ENCODE measurements at places on chromosomes 6 and 20.

DNA sequence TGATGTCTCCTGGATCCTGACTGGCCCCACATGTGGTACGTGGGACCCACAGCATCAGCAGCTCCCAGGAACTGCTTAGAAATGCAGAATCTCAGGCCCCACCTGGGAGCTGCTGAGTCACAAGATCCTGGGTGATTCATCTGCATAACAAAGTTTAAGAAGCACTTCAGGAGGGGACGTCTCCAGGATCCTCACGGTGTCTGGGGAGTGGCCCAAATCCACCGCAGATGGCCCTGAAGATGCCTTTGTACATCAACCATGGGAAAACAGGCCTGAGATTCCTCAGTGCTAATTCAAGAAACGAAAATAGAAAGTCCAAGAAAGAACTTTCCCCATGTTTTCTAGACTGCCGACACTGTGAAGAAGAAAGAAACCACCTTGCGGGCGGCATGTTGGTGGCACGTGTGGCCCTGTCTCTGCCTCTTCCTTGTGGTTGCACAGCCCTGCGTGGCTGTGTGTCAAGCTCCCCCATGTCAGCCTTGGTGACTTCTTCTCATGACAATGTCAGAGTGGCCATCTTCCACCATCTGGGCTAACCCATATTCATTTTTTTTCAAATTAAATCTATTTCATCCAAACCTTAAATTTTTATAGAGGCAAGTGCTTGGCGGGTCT is 26.1 kb downstream of the RRBP1 start:
- H3K4me3 ChIP-seq = no peak overlapping the region
- H3K27me3 ChIP-seq = no peaks in the 10 kb centered on the region
- peaks cover 23% of the 10 kb centered on the region for H3K4me1 ChIP-seq
- H3K36me3 ChIP-seq = no peaks in the 10 kb centered on the region

GRCh38 chr6:93047033-93047432 is 372.3 kb downstream of the EPHA7 start:
- no peak overlapping the region for H3K4me3 ChIP-seq
- no peak for DNase-seq
- H3K27me3 ChIP-seq = no peaks in the 10 kb centered on the region
- no peak overlapping the region for H3K27ac ChIP-seq
- no peaks in the 10 kb centered on the region for H3K36me3 ChIP-seq

- H3K4me1 ChIP-seq = peaks cover 23% of the 10 kb centered on the region
- no peak overlapping the region for H3K4me3 ChIP-seq
- no peaks in the 10 kb centered on the region for H3K27me3 ChIP-seq
- no peak overlapping the region for H3K27ac ChIP-seq
Measured at GRCh38 chr6:149852180-149852579, 12.0 kb downstream of the LRP11 start.

GRCh38 chr20:62845416-62846160 is 16.0 kb downstream of the TCFL5 start:
- no peak for DNase-seq
- no peaks in the 10 kb centered on the region for H3K27me3 ChIP-seq
- H3K4me3 ChIP-seq = no peak overlapping the region

GRCh38 chr20:8318965-8319625 is 187.0 kb downstream of the PLCB1 start:
- H3K4me1 ChIP-seq = no peaks in the 10 kb centered on the region
- no peak overlapping the region for H3K27ac ChIP-seq
- no peaks in the 10 kb centered on the region for H3K36me3 ChIP-seq
- no peaks in the 10 kb centered on the region for H3K27me3 ChIP-seq
- DNase-seq = no peak

DNA sequence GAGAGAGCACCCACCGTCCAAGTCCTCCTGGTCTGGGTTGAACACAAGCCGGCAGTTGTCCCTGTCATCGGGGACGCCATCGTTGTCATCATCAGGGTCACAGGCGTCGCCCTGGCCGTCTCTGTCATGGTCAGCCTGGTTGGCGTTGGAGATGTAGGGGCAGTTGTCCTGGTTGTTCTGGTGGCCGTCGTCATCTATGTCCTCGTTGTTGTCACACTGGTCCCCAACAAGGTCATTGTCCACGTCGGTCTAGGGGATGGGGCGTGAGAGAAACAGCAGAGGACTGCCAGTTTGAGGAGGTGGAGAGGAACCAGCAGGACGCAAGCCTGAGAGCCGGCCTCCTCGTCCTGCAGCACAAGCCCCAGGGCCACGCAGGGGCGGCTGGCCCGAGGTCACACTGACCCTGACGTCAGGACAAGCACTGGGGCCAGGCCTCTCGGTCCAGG is 28.5 kb downstream of the THBS2 start:
- H3K27me3 ChIP-seq = no peaks in the 10 kb centered on the region
- DNase-seq = no peak
- H3K4me3 ChIP-seq = no peak overlapping the region
- H3K36me3 ChIP-seq = no peaks in the 10 kb centered on the region
- H3K27ac ChIP-seq = no peak overlapping the region

DNA sequence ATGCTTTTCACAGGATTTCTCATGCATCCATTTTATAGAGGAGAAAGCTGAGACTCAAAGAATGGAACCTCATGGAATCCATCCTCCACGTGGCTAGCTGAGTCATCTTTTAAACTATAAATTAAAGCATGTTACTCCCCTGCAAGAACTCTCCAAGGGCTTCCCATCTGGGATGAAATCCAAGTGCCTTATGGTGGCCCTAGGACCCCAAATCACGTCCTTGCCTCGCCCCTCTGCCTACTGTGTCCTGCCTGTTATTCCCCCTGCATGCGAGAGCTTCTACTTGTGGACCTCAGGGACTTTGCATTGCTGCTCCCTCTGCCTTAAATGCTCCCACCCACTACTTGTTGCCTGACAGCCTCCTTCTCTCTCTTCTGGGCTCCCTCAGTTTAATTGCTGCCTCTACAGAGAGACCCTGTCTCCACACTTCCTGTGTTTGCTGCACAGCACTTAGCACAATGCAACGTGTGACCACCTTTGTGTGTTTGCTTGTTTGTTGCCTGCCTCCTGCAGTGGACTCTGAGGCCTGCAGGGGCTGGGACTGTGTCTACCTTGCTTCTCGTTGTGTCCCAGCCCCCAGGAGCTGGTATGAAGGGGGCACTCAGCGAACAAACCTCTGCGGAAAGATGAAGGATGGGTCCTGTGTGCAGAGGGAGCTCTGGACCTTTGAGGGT is 39.4 kb downstream of the TOX2 start:
- H3K36me3 ChIP-seq = no peaks in the 10 kb centered on the region
- DNase-seq = no peak
- peaks cover 11% of the 10 kb centered on the region for H3K4me1 ChIP-seq
- no peaks in the 10 kb centered on the region for H3K27me3 ChIP-seq

DNA sequence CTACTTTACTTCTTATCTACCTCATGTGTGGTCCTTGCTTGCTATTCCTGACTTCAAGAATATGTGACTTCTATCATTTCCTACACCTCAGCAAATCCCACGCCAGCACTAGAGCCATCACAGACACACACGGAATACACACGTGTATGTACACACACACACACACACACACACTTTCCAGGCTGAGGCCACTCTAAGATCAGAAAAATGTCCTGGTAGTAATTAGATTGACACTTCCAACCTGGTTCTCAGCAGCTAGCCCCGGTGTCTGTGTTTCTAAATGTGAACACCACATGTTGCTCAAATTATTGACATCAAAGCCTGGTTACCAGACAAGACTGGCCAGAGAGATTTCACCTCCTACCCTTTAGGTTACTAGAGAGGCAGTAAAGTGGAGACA is 54.1 kb upstream of the SASH1 start:
- H3K4me1 ChIP-seq = no peaks in the 10 kb centered on the region
- H3K4me3 ChIP-seq = no peak overlapping the region
- H3K27me3 ChIP-seq = no peaks in the 10 kb centered on the region
- no peaks in the 10 kb centered on the region for H3K36me3 ChIP-seq

DNA sequence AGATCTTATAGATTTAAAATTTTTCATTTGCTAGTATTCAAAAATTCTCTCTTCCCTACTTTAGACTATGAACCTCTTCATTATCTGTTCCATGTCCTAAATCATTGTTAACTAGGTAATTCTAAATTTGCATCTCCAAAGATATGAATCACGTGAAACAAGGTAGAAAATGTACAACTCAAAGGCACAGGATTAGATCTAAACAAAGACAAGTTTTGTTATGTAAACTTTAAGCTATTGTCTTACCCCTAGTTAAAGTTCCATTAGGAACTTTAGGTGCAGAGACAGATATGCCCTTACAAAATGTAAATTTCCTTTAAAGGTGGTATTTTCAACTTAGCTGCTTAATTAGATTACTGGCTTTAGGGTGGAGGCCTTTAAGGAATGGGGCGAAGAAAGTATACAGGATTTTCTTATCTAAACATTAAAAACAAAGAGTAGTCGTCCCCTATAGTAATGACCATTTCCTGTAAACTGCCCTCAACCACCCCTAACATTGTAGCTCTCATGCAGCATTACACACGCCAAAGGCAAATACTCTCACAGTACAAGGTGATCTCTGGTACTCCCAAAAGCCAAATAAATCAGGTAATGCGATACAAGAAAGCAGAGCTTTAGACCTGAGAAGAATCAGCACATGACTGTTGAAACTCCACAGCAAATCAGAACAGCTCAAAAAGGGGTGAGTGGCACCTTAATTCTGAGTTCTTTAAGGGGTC is 57.4 kb upstream of the MRAP2 start:
- no peak for DNase-seq
- H3K27ac ChIP-seq = peak overlapping the region; percentile 58
- peaks cover 7% of the 10 kb centered on the region for H3K4me1 ChIP-seq
- H3K36me3 ChIP-seq = no peaks in the 10 kb centered on the region
- H3K4me3 ChIP-seq = no peak overlapping the region
- H3K27me3 ChIP-seq = no peaks in the 10 kb centered on the region

- no peaks in the 10 kb centered on the region for H3K4me1 ChIP-seq
- no peak overlapping the region for H3K27ac ChIP-seq
- H3K4me3 ChIP-seq = no peak overlapping the region
- H3K36me3 ChIP-seq = no peaks in the 10 kb centered on the region
Measured at GRCh38 chr20:21047981-21048380, 58.2 kb downstream of the LINC00237 start.

- peak overlapping the region; percentile 22 for H3K27ac ChIP-seq
- no peaks in the 10 kb centered on the region for H3K27me3 ChIP-seq
- no peak for DNase-seq
- no peak overlapping the region for H3K4me3 ChIP-seq
Measured at GRCh38 chr20:34165018-34165619, 53.1 kb upstream of the EIF2S2 start.

DNA sequence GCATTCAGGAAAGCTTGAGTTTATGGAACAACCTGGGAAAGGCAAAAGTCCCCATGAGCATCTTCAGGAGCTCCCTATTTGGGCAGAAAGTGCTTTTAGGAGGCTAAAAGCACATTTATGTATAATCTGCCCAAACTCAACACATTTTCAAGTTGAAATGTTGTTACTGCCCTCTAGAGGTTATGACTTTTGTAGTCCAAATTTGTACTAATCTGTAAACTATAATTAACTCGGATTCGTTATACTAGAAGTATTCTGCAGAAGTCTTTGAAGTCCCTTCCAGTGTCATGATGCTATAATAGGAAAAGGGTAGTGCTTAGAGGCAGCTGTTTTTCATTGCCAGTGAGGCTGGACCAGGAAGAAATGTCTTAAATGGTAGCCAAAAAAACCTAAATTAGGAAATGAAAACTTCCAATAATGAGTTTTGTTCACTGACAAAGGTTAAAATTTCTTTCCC is 44.8 kb upstream of the EMILIN3 start:
- H3K36me3 ChIP-seq = no peaks in the 10 kb centered on the region
- H3K27me3 ChIP-seq = no peaks in the 10 kb centered on the region
- no peak overlapping the region for H3K27ac ChIP-seq
- no peak overlapping the region for H3K4me3 ChIP-seq

GRCh38 chr6:71103130-71103529 is 146.3 kb upstream of the B3GAT2 start:
- no peaks in the 10 kb centered on the region for H3K4me1 ChIP-seq
- no peak for DNase-seq
- H3K27me3 ChIP-seq = no peaks in the 10 kb centered on the region
- H3K36me3 ChIP-seq = no peaks in the 10 kb centered on the region
- no peak overlapping the region for H3K4me3 ChIP-seq
- no peak overlapping the region for H3K27ac ChIP-seq

GRCh38 chr6:12386816-12387215 is 96.7 kb downstream of the EDN1 start:
- H3K4me3 ChIP-seq = no peak overlapping the region
- H3K27me3 ChIP-seq = no peaks in the 10 kb centered on the region
- no peaks in the 10 kb centered on the region for H3K4me1 ChIP-seq
- no peak overlapping the region for H3K27ac ChIP-seq

DNA sequence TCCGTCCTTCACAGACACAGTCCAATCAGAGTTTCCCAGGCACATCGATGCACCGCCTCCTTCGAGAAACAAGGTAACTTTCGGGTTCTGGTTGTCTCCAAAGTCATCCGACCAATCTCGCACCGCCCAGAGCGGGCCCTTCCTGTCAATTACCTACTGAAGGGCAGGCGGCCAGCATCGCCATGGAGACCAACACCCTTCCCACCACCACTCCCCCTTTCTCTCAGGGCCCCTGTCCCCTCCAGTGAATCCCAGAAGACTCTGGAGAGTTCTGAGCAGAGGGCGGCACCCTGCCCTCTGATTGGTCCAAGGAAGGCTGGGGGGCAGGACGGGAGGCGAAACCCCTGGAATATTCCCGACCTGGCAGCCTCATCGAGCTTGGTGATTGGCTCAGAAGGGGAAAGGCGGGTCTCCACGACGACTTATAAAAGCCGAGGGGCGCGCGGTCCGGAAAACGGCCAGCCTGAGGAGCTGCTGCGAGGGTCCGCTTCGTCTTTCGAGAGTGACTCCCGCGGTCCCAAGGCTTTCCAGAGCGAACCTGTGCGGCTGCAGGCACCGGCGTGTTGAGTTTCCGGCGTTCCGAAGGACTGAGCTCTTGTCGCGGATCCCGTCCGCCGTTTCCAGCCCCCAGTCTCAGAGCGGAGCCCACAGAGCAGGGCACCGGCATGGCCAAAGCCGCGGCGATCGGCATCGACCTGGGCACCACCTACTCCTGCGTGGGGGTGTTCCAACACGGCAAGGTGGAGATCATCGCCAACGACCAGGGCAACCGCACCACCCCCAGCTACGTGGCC is at the start of gene HSPA1B:
HSPA1B (plus strand) TSS at position 453 of the 794 bp plus-strand sequence; CDS start at position 666, 213 bp downstream.
- no peaks in the 10 kb centered on the region for H3K27me3 ChIP-seq
- H3K36me3 ChIP-seq = no peaks in the 10 kb centered on the region
- H3K4me3 ChIP-seq = peak within 1 kb of the TSS; percentile 23
- peak; percentile 99 for DNase-seq
- H3K4me1 ChIP-seq = peaks cover 29% of the 10 kb centered on the region
- peak within 1 kb of the TSS; percentile 91 for H3K27ac ChIP-seq

DNA sequence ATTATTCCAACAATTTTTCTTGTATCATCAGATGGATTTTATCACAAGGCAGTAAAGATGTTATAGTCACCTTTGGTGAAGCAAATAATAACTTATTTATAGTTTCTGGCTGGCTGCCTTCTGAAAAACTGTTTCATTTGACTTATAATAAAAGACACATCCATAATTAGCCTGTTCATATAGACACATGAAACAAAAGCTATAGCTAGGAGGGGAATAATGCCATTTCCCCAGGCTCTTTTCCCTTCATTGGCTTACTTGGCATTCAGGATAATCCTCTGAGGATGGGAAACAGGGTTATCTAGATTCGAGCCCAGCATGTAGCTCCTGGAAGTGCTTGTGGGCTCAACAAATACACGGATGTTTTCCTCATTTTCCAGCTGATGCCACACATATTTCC is 17.5 kb downstream of the MMP24 start:
- H3K4me1 ChIP-seq = no peaks in the 10 kb centered on the region
- H3K4me3 ChIP-seq = no peak overlapping the region
- DNase-seq = no peak
- H3K27ac ChIP-seq = no peak overlapping the region

GRCh38 chr6:88442737-88443136 is 276.6 kb upstream of the CNR1 start:
- no peaks in the 10 kb centered on the region for H3K36me3 ChIP-seq
- no peak overlapping the region for H3K4me3 ChIP-seq
- DNase-seq = no peak
- H3K27me3 ChIP-seq = no peaks in the 10 kb centered on the region
- no peak overlapping the region for H3K27ac ChIP-seq

Data from hepatocyte (in vitro differentiated cells).